ENCODE measurements at places on chromosomes 16 and 17.

DNA sequence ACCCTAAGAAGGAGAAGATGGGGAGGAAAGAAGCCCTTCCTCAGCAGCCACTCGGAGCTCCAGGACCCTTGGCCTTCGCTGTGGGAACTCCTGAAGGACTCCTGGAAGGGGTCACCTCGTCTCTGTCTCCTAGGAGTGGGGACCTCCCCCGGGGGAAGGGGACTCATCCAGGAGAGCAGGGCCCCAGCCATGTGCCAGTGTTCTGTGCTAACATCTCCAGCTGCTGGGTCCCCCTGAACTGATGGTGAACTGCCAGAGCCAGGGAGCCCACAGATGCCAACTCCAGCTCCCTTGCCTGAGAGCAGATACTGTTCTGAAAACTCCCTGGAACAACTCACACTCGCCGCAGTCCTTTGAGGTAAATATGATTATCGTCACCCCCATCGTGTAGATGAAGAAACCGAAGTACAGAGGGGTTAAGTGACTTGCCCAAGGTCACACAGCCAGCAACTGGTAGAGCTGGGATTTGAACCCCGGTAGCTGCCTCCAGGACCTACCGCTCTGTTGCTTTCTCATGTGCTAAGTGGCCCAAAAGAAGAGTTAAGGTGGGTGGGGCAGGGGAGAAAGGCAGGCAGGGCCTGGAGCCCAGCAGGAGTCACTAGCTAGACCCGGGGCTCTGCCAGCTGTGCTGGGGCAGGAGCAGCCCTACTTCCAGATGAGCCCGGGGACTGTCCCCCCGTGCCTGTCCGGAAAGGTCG, 10.5 kb downstream of the TIMM22 start:
- DNase-seq = no peak

DNA sequence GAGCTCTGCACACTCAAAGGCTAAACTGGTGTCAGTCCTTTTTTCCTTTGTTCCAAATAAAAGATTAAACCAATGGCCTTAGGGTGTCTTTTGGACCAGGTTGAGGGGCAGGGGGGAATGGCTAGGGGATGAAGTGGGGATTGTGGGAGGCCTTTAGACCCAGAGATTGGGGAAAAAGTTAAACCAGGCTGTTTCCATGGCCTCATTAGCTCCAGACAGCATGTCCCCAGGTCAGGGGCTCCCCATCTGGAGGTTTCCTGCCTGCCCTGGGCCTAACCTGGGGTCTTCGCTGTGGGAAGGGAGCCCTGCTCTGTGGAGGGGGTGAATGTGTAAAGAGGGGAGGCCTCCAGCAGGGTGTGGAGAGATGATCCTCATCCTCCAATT, 10.3 kb downstream of the FKBP10 start:
- no peak for DNase-seq

- no peak for DNase-seq
Observed at GRCh38 chr16:74046524-74046923, 250.1 kb upstream of the PSMD7 start.

DNA sequence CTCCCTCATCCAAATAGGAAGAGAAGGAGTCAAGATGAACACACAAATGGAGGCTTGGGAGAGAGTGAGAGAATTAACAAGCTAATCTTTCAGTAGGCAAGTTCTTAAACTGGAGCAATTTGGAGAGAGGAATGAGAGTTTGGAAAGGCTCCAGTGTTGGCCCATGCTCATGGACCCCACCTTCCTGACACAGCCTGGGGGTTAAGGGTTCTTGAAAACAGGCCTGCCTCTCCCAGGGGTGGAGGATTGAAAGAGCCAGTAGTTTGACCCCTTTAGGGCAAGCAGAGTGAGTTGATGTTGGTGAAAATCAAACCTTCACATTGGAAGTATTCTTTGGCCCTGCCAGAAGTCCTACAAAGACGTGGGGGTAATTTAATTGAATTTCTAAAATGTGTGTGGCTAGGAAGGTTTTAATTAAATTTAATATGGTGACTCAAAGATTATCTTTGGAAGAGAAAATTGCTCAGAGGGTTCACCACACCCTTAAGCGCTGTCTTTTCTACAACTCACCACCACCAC, 5.8 kb downstream of the HOXB3 start:
- DNase-seq = no peak

- no peak for DNase-seq
Observed at GRCh38 chr17:82388223-82388921, 16.8 kb downstream of the UTS2R start.

DNA sequence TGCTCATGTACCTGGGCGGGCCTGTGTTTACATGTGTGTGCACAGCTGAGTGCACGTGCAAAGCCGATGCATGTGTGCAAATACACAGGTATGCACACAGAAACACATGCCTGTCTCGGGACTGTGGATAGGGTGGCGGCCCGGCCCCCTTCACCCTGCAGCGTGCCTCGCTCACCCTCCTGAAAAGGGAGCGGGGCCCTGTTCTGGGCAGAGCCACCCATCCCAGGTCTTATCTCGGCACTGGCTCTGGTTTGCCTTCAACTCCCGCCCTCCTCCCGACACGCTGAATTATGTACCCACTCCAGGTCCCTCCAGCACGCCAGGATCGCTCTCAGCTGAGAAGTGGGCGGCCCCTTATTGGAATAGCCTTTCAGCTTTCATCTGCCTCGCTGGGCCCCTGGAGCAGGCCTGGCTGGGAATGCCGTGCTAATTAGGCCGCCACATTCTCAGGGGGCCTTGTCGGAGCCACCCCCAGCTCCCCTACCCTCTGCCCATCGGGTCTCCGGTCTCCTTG, 77.8 kb downstream of the RTN4RL1 start:
- no peak for DNase-seq

DNA sequence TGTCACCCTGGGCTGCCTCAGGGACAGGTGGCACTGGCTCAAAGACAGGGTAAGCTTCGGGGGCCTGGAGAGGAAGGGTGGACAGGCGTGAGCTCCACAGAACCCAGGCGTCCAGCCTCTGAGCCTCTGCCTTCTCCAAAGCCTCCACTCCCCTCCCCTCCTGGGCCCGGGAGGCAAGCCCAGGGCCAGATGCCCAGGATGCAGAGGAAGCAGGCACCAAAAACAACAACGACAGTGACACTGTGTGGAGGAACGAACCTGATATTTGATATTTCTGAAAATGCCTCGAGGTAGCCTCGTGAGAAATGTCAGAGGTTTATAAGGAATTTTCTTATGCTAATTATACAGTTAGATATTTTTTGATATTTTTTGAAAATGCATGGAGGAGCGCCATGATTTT, 6.0 kb downstream of the BCL7C start:
- no peak for DNase-seq

DNA sequence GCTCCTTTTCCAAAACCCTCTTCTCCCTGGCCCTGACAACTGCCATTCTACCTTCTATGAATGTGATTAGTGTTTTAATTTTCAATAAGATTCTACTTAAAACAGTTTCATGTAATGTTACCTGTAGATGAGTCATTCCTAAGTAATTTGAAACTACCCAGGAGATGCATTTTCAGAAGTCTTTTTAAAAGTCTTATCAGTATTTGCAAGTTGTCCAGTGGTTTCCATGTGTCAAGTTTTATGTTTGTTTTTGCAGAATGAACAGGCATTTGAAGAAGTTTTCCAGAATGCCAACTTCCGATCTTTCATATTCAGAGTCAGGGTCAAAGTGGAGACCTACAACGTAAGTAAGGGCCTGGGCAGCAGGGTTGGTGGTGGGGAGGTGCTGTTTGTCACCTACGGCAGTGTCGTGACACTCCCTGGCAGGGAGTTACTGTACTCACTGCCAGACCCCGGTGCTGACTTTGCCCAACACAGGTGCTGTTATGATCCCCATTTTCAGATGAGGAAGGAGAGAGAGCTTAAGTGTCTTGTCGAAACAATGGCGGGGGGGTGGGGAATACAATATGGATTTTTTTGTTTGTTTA, 65.0 kb downstream of the RPA1 start:
- no peak for DNase-seq

GRCh38 chr17:5541610-5542202, 42.6 kb downstream of the NLRP1 start:
- DNase-seq = no peak

- DNase-seq = no peak
Observed at GRCh38 chr17:36723459-36724025, 122.2 kb downstream of the MRM1 start.

DNA sequence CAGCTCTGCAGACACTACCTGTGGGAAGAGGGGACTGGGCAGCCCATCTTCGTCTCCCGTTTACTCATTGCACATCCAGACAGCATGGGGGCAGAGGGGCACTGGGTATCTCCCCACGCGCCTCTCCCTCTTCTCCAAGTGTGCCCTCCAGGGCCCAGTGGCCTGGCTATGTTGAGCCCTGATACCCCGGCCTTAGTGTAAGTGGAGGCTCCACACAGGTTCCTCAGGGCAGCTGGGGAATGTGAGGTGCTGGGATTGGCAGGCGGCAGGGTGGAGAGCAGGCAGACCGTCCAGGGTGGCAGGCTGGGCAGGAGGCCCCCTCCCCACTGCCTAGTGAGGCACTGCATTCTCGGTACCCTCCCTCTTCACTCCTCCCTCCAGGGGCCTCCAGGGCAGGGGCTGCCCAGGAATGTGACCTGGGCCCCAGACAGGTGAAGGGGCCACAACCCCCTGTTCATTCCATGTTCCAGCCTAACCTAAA, 13.2 kb upstream of the NAGLU start:
- DNase-seq = no peak

DNA sequence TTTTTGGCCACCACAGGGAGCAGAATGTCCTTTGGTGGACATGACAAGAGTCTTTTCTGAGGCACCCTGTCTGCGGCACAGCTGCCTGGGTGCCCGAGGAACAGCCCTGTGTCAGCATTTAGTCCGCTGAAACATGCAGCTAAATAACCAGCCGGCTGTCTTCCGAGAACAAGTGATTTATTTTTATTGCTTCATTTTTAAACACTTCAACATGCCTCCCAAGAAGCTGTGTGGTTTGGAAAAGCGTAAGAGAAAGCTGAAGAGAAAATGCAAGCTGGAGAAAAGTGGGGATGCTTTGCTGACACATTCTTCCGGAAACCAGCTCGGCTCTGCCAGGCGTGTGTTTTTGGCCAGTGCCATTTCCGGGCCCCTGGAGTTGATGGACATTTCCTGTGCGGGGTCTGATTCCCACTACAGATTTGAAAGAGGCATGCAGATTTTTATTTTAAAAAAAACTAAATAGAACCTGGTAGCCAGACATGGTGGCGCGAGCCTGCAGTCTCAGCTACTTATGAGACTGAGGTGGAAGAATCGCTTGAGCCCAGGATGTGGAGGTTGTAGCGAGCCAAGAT, 94.7 kb downstream of the SEC14L1 start:
- no peak for DNase-seq

GRCh38 chr16:4976079-4976478, 17.9 kb downstream of the SEC14L5 start:
- DNase-seq = no peak

GRCh38 chr17:73103641-73104335, 11.3 kb upstream of the SLC39A11 start:
- no peak for DNase-seq

DNA sequence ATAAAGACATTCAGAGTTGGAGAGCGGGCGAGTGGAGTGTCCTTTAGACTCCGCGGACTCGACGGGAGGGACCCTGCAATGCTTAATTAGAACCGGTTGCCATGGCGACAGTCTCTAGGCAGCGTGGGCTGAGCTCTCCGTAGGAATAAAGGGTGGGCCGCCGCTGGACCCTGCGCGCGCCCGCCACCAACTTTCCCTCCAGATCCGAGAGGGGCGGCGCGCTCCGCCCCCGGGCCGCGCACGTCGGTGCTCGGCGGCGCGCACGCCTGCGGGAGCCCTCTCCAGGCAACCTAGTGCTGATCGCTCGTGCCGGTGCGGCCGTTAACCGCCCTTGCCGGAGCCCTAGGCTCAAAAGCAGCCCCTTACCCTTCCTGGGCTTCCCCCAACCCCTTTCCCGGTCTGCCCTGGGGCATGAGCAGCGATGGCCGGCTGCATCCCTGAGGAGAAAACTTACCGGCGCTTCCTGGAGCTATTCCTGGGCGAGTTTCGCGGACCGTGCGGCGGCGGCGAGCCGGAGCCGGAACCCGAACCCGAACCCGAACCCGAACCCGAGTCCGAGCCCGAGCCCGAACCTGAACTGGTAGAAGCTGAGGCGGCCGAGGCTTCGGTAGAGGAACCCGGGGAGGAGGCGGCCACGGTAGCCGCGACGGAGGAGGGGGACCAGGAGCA, at the start of gene PPM1E:
TSS of gene PPM1E (plus strand) at position 278 of the 669 bp plus-strand sequence.
- no peak for DNase-seq

- DNase-seq = no peak
Observed at GRCh38 chr16:84303023-84303422, 8.3 kb downstream of the WFDC1 start.

DNA sequence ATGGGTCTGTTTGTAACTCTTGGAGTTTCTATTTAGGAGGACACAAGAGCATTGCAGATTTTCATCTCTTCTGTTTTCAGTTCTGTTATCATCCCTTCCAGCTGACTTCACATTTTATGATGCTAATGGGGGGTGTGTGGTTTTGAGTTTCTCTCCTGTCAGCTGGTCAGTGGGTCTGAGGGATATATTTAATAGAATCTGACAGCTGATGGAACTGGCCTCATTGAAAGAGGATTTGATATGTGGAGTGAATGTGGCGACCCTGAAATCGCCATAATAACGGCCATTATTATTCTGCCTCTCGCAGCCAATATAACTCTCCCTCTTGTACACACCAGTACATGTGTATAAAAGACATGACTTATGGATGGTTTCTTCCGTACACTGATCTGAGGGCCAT, 128.1 kb downstream of the SALL1 start:
- no peak for DNase-seq

DNA sequence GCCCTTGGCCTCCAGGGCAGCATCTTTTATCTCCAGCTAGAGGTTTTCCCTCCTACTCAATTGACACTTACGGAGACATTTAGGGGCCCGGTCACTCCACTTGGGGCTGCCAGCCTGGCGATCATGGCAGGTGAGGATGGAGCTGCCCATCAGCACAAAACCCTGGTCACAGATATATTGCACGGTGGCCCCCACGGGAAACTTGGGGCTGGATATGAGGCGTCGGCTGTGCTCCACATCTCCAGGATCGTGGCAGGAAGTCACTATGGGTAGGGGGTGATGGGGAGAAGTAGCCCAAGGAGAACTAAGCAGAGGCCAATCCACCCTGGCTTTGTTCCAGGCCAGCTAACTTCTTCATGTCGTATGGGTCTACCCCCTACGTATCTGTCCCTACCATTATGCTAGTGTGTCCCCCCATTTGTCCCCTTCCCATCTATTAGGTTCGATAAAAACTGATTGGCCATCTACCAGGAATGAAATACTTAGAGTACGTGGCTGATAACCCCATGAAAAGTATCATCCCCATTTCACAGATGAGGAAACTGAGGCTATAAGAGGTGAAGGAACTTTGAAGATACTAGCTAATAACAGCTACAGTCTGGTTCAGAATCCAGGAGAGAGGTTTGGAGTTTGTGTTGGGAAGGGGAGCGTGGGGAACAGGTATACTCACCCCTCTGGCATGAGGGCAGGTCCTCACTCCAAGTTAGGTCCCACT, 6.1 kb upstream of the PHF12 start:
- DNase-seq = no peak

GRCh38 chr16:74169687-74170376, 126.8 kb upstream of the PSMD7 start:
- DNase-seq = no peak

Measured in stimulated activated CD4-positive, alpha-beta T cell treated with anti-CD3 and anti-CD28 coated beads, Interleukin-1b, Interleukin-23, amount 100 ng/mL, for 1 hour (primary cell).